ENCODE measurements at places on chromosomes 11 and 22.

- DNase-seq = peak; percentile 33
Measured at GRCh38 chr11:11010624-11011127, 152.8 kb upstream of the ZBED5 start.

- no peak for DNase-seq
Measured at GRCh38 chr11:115363426-115363825, 140.8 kb downstream of the CADM1 start.

- no peak for DNase-seq
Measured at GRCh38 chr22:27962268-27963044, 43.4 kb upstream of the PITPNB start.

- no peak for DNase-seq
Measured at GRCh38 chr11:130819625-130820024, 96.7 kb downstream of the SNX19 start.

GRCh38 chr11:112608509-112608908, 347.8 kb upstream of the PLET1 start:
- DNase-seq = no peak

DNA sequence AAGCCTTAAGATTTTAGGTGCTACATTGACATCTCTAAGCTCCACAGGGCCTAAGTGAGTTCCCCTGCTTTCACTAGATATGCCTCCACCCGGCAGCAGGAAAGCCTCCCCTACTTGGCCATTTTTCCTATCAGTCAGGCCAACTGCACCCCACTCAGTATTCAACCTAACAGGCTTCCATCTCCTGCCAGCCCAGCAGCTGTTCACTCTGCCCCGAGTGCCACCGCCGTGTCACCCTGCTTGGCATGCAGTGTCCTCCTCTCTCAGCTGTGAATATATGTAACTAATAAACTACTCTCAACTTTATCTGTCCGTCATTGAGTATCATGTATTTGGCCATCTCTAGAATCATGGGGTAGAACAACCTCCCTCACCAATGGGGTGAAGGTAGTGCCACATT, 9.0 kb upstream of the OR6M1 start:
- DNase-seq = no peak

GRCh38 chr11:56740107-56740506, 8.4 kb downstream of the OR9G4 start:
- DNase-seq = no peak

- DNase-seq = no peak
Measured at GRCh38 chr11:25920356-25920755, 411.6 kb upstream of the ANO3 start.

DNA sequence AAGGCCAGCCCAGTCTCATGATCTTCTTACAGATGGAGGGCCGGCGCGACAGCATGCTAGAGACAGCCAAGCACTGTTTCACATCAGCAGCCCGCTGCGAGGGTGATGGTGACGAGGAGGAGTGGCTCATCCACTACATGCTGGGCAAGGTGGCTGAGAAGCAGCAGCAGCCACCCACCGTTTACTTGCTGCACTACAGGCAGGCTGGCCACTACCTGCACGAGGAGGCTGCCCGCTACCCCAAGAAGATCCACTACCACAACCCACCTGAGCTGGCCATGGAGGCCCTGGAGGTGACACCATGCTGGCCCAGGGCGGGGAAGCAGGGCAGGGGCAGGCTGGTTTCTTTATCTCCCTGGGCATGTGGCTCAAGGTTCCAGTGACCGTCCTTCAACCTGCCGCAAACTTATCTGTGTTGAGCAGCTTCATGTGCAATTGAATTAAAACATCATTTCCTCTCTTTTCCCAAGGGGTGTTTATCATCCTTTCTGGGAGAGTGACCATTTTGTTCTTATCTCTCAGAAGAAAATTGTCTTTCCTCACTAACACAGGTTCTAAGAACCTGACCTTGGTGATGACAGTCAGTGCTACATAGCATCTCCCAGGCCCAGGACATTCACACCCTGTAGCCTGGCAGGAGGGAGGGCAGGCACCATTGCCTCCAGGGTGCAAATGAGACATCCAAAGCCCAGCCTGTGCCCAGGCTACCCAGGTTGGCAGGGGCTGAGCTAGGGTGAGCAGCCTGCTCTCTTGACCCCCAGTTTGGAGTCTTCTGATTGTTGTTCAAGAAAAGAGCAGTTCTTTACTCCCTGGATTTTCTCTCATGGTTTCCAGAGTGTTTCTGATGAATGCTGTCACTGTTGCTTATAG, 80.7 kb downstream of the CABIN1 start:
- no peak for DNase-seq

Data from adipocyte (in vitro differentiated cells).